Aorta (tissue), 5 donors: ENCODE measurements at places on chromosomes 12 and 14. TPM values are rescaled to one million over a fixed set of nuclear protein-coding genes. Genes with fewer than 3 reads are reported as not detected.

- DNase-seq = no peak
These were observed 284.1 kb upstream of the FOXG1 start for GRCh38 chr14:28482251-28483040.

- DNase-seq = no peak
These were observed 5.9 kb downstream of the C12orf71 start for GRCh38 chr12:27076468-27076867.

The SLC6A15 gene
- 0.15 TPM for total RNA-seq

- DNase-seq = no peak
These were observed 9.7 kb upstream of the ANKLE2 start for GRCh38 chr12:132771126-132771838.

DNA sequence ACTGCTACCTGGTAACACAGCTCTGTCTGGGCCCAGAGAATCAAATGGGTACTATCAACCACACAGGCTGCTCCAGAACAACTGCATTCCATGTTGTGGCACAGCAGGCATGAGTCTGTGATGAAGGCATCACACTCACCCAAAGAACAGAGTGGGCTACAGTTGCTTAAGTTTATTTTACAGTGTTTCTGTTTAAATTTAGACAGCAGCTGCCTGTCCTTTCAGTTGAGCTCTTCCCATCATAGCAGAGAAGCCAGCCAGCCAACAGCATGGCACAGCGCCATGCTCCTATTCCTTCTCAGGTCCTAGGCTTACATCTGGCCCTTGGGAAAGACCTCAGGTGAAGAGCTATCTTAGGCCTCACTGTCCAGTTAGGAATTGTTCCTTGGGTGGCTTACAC is 147.0 kb upstream of the FRMD6 start:
- no peak for DNase-seq

DNA sequence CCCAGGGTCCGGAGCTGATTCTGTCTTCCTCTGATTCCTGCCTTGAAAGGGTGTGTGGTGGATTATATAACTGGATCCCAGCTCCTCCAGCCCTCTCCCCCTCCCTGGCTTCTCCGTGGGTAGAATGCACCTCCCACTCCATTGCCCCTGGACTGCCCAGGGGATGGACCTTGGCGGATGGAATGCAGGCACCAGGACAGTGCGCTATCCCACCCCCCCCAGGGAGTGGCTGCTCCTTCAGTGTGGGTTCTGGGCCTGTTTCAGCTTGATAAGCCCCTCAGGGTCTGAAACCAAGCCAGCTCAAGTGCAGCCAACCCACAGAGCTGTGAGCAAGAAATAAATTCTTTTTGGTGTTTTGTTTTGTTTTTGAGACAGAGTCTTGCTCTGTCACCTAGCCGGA is 112.4 kb upstream of the TMEM132D start:
- no peak for DNase-seq

The TCL1A gene
- total RNA-seq = not detected

The NRIP2 gene
- total RNA-seq = 7.8 TPM

DNA sequence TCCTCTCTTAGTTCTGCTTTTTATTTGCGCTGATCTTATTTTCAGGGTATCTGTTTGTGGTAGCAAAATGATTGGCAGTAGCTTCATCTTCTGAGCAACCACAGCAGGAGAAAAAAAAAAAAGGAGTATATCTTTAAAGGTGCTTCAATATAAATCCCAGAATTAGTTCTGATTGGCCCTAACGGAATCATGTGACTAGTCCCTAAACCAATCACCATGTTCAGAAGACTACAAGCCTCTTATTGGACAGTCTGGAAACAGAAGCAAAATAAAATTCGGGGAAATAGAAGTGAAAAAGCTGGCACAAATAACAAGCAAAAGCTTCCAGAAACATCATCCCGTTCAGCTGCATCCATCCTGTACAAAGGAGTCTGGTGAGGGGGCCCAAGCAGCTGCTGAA is 49.9 kb upstream of the PTPRO start:
- no peak for DNase-seq

DNA sequence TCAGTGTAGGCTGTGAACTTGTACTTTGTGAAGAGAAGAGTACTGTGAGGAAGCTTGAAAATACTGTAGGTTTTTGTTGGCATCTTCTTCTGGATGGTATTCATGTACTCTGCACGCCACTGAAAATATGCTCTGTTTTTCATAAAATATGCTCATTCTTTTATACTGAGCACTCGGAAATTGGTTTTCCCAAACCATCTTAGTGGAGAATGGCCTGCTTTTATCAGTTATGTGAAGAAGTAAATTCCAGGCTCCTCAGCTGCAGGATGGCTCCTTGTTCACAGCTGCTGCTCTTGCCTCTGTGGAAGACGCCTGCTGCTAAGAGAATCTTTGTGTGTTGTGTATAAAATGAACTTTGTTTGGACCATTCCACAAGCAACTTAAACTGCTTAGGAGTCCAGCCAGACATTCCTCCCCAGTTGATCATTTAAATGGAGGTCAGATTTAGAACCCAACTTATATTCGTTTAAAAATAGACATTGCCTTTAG is 443.5 kb upstream of the RGS6 start:
- no peak for DNase-seq
